Activated CD8-positive, alpha-beta memory T cell treated with anti-CD3 and anti-CD28 coated beads for 4 hours (primary cell): ENCODE measurements at places on chromosomes 12 and 14.

DNA sequence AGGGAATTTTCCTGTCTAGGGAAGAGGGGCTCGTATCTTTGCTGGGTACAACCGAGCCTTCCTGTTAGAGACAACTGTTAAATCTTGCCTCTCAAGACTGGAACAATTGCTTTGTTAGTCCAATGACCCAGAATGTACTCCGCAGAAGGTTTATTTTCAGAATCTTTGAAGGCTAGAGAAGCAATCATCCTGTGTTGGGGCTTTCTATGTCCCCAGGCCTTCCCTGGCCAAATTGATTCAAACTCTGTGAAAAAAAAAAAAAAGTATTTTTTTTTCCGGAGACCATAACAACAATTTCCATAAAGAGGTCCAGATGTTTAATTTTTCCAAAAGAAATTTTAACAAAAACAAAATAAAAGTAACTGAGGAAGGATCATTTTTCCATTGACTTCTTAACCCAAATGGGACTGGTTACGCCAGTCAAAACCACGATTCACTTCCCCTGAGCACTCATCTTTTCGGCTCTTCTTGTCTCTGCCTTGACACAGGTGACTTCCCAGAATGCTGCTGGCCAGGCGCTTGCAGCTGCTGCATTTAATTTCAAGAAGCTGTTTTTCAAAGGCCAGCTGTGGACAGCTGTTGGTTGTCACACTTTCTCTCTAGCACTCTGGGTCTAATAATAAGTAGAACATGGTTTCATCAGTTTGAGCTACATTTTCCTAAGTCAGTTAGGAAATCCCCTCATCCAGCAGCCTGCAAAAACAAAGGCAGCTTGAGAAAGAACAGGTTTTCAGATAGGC is 81.6 kb upstream of the MANSC4 start:
- DNase-seq = no peak

- DNase-seq = no peak
Observed at GRCh38 chr14:75543253-75543652, 21.0 kb downstream of the BATF start.

- no peak for DNase-seq
Observed at GRCh38 chr12:57119294-57120085, 8.3 kb upstream of the STAT6 start.

GRCh38 chr14:99420711-99421110 is 59.9 kb downstream of the SETD3 start:
- no peak for DNase-seq

DNA sequence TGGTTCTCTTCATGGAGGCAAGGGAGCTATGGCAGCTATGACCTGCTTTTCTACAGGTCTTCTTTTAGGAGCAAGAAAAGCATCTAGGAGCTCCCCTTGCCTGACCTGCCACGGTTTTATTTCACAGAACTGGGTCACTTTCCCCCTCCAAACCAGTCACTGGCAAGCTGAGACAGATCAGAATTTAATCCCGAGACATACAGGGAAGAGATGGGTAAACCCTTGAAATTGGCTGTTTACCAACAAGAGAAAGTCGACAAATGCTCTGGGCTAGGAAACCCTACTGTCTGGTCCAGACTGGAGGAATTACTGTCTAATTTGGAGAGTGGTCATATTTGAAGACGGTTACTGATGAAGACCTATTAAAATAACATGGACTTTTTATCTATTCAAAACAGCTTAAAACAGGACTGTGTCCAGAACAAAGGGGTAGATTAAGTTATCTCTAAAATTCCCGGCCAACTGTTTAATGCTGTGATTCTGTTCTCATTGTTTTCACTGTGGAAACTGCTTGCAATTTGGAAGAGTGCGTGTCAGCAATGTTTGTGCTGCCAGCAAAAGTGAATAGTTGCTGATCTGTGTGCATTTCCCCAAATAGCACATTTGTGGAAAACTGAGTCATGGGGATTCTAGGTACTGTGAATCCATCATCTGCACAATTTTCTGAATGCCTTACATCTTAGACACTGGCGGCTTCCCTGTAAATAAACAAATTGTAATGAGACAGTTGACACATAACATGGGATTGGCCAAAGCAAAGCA is 73.4 kb upstream of the EEA1 start:
- DNase-seq = no peak
